MCF 10A (cell line): ENCODE measurements at places on chromosomes 2 and 18. TPM values are rescaled to one million over a fixed set of nuclear protein-coding genes. Genes with fewer than 3 reads are reported as not detected.

- peak; percentile 46 for DNase-seq
These were observed 14.5 kb downstream of the EPC2 start for GRCh38 chr2:148658807-148659722.

DNA sequence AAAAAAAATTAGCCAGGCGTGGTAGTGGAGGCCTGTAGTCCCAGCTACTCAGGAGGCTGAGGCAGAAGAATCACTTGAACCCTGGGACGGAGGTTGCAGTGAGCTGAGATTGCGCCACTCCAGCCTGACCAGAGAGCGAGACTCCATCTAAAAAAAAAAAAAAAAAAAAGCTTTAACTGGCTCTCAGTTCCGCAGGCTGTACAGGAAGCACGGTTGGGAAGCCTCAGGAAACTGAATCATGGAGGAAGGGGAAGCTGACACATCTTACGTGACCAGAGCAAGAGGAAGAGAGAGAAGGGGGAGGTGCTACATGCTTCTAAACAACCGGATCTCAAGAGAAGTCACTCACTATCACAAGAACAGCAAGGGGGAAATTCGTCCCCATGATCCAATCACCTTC lies 505.6 kb upstream of the SLC8A1 start:
- peak; percentile 13 for DNase-seq

GRCh38 chr2:42987112-42987922 lies 194.9 kb upstream of the HAAO start:
- DNase-seq, result peak; percentile 88

DNA sequence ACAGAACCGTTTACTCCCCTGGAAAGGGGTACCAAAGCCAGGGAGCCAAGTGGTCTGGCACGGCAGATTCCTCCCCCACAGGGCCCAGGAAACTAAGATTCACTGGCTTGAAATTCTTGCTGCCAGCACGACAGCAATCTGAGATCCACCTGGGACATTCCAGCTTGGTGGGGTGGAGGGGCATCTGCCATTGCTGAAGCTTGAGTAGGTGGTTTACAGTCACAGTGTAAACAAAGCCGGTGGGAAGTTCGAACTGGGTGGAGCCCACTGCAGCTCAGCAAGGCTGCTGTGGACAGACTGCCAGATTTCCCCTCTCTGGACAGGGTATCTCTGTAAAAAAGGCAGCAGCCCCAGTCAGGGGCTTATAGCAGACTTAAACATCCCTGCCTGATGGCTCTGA lies 901.7 kb upstream of the LRRTM1 start:
- DNase-seq, result no peak

DNA sequence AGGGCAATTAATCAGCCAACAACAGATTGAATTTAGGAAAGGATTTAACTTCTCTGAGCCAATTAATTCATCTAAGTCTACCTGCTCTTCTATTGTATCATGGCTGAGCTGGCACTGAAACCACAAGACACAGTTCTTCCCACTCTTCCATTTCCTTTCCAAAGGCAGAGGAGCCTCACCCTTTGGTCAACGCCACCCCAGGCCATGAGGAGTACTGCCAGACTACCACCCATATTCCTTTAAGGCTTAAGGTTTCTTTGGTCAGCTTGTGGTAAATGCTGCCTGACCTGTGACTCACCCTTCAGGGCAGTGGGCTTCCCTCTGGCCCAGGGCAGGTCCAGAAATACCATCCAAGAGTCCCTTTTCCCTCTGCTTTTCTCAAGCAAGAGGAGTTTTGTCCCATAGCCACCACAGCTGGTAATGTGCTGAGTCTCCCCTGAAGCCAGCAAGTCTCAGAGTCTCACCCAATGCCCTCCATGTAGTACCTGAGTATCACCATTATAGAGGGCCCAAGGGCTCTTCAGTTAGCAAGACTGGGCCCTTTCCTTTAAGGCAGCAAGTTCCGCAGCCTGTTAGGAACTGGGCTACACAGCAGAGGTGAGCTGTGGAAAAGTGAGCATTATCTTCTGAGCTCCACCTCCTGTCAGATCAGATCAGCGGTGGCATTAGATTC lies 900.5 kb upstream of the CRIM1 start:
- peak; percentile 61 for DNase-seq

GRCh38 chr2:168059758-168060157 lies 187.6 kb downstream of the STK39 start:
- DNase-seq, result no peak

DNA sequence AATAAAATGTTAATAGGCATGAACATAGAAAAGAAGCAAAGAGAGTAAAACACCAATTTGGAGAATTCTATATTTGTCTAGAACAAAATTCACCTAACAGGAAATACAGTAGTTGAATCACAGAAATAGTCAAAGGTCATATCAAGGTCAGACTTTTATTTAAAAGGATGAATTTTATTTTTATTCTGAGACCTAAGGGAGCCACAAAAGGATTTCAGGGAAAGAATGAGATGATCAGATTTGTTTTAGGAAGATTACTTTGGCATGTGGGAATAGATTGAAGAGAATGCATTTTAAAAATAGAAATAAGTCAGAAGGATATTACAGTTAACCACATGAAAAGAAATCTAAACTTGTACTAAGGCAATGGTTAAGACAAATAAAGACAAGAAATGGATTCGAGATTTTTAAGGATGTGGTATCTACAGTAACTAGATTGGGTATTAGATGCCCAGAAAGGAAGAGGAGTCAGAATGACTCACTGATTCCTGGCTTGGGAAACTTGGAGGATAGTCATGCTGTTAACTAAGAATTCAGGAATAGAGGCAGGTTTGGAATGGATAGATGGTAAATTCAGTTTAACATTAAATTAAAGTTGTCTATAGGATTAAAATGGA lies 56.0 kb downstream of the METTL4 start:
- peak; percentile 87 for DNase-seq

The RFX8 gene
- not detected in 2 replicates for total RNA-seq

The HOXD8 gene
- not detected in 2 replicates for total RNA-seq

The PHOSPHO2 gene
- 5.4 and 6.0 TPM in 2 replicates for total RNA-seq

The SETBP1 gene
- total RNA-seq, result 4.8 and 4.9 TPM in 2 replicates

The ZNF892 gene
- total RNA-seq, result 10.2 and 10.3 TPM in 2 replicates

The ANKRD36B gene
- total RNA-seq, result 21.5 and 32.3 TPM in 2 replicates

The C2orf81 gene
- 4.3 and 5.6 TPM in 2 replicates for total RNA-seq

The PAX3 gene
- not detected in 2 replicates for total RNA-seq
